Natural killer cell treated with Interleukin-12 subunit alpha and Interleukin-12 subunit beta and Interleukin-15 and Interleukin-18, amount 100 ng/mL, for 72 hours (primary cell): ENCODE measurements at places on chromosomes 2 and 18. TPM values are rescaled to one million over a fixed set of nuclear protein-coding genes. Genes with fewer than 3 reads are reported as not detected.

DNA sequence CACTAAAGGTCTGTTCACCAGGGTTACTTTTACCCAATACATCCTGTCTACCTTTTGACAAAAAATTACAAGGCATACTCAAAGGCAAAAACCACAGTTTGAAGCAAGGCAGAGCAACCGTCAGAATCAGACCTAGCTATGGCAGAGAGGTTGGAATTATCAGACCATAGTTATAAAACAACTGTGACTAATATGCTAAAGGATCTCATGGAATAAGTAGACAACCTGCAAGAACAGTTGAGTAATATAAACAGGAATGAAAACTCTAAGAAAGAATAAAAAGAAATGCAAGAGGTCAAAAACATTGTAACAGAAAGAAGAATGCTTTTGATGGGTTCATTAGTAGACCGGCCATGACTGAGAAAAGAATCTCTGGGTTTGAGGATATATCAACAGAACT, 318.8 kb upstream of the KCNH7 start:
- H3K4me1 ChIP-seq: no peaks in the 10 kb centered on the region
- H3K4me3 ChIP-seq: no peak overlapping the region
- H3K27me3 ChIP-seq: no peaks in the 10 kb centered on the region
- H3K27ac ChIP-seq: no peak overlapping the region

- H3K4me1 ChIP-seq: peaks cover 57% of the 10 kb centered on the region
- H3K27ac ChIP-seq: peak overlapping the region; percentile 83
- no peak for DNase-seq
- H3K36me3 ChIP-seq: peaks cover 6% of the 10 kb centered on the region
These were observed 949 bp downstream of the CDC42EP3 start for GRCh38 chr2:37670378-37671008.

- no peak overlapping the region for H3K27ac ChIP-seq
- H3K4me1 ChIP-seq: no peaks in the 10 kb centered on the region
- no peaks in the 10 kb centered on the region for H3K36me3 ChIP-seq
- no peaks in the 10 kb centered on the region for H3K27me3 ChIP-seq
- no peak overlapping the region for H3K4me3 ChIP-seq
- peak; percentile 28 for DNase-seq
These were observed 131.5 kb upstream of the CTDP1 start for GRCh38 chr18:79548077-79548450.

- DNase-seq: no peak
- H3K27ac ChIP-seq: no peak overlapping the region
- peak overlapping the region; percentile 81 for H3K4me3 ChIP-seq
- peaks cover 81% of the 10 kb centered on the region for H3K27me3 ChIP-seq
- peaks cover 27% of the 10 kb centered on the region for H3K36me3 ChIP-seq
- H3K4me1 ChIP-seq: peaks cover 29% of the 10 kb centered on the region
These were observed 3.0 kb downstream of the HOXD8 start for GRCh38 chr2:176132205-176133171.

DNA sequence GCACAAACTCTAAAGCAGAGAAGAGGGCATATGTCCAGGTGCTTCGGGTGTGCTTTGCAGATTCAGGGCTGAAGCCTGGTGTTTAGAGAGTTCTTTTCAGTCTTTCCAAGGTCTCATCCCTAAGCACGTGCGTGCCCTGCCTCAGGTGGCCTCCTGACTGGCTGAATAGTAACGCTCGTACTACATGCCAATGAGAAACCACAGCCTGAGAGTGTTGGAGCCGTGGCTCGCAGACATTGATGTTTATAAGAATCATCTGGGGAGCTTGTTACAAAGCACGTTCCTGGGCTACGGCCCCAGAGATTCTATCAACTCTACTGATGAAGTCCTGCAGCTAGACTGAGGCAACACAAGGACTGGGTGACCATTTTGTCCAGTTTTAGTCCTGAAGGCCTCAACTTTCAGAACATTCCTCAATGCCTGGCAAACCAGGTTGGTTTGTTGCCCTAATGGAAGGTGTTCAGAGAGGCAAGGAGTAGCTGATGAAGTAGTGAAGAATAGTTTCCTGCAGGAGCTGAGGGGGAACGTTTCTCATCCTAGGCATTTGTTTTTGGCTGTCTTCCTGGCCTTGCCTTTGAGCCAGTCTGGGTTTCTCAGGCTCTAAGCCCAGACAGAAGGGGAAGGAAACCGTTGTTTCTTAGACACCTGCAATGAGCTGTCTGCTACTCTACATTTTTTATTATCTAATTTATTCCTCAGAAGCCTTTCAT, 31.5 kb upstream of the HAAO start:
- no peak overlapping the region for H3K27ac ChIP-seq
- H3K27me3 ChIP-seq: no peaks in the 10 kb centered on the region
- peaks cover 4% of the 10 kb centered on the region for H3K36me3 ChIP-seq

The ELAC1 gene
- total RNA-seq: 8.2 TPM

The POTEC gene
- not detected for total RNA-seq

The SGPP2 gene
- 0.12 TPM for total RNA-seq

The REL gene
- total RNA-seq: 77.0 TPM

DNA sequence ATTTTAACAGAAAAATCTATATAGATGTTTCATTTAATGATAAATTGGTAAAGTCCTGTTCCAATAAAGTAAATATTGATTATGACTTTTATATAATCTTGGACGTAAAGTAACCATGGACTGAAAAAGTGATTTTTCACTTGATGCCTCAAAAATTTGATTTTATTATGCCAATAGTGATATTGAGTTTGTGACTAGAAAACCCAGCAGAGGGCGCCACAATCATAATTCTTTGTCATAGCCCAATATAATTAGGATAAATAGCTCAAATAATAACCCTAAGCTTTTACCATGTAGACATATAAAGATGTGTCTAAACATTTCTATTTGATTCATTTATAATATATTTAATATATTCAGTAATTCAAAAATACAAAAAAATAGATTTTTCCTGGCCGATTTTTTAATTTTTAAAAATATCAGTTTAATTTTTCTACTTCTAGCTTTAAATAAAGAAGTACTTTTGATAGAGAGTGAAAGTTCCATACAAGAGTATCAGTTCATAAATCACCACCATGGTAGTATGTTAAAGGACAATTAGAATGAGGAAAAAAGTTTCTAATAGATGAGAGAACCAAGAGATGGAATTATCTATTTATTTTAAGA, 30.7 kb downstream of the CAMKMT start:
- DNase-seq: no peak
- H3K27ac ChIP-seq: no peak overlapping the region

- H3K4me1 ChIP-seq: peaks cover 18% of the 10 kb centered on the region
- H3K4me3 ChIP-seq: no peak overlapping the region
- no peak overlapping the region for H3K27ac ChIP-seq
- no peaks in the 10 kb centered on the region for H3K36me3 ChIP-seq
- DNase-seq: peak; percentile 31
These were observed 175.1 kb downstream of the ZFP36L2 start for GRCh38 chr2:43051338-43051737.

- H3K27ac ChIP-seq: peak overlapping the region; percentile 82
- H3K4me1 ChIP-seq: peaks cover 9% of the 10 kb centered on the region
- H3K4me3 ChIP-seq: peak overlapping the region; percentile 68
- H3K27me3 ChIP-seq: no peaks in the 10 kb centered on the region
- no peak for DNase-seq
These were observed 763 bp upstream of the OLA1 start for GRCh38 chr2:174248998-174249592.

GRCh38 chr2:205936446-205936845, 149.5 kb downstream of the INO80D start:
- H3K27me3 ChIP-seq: peaks cover 5% of the 10 kb centered on the region
- no peaks in the 10 kb centered on the region for H3K36me3 ChIP-seq
- H3K4me3 ChIP-seq: no peak overlapping the region

DNA sequence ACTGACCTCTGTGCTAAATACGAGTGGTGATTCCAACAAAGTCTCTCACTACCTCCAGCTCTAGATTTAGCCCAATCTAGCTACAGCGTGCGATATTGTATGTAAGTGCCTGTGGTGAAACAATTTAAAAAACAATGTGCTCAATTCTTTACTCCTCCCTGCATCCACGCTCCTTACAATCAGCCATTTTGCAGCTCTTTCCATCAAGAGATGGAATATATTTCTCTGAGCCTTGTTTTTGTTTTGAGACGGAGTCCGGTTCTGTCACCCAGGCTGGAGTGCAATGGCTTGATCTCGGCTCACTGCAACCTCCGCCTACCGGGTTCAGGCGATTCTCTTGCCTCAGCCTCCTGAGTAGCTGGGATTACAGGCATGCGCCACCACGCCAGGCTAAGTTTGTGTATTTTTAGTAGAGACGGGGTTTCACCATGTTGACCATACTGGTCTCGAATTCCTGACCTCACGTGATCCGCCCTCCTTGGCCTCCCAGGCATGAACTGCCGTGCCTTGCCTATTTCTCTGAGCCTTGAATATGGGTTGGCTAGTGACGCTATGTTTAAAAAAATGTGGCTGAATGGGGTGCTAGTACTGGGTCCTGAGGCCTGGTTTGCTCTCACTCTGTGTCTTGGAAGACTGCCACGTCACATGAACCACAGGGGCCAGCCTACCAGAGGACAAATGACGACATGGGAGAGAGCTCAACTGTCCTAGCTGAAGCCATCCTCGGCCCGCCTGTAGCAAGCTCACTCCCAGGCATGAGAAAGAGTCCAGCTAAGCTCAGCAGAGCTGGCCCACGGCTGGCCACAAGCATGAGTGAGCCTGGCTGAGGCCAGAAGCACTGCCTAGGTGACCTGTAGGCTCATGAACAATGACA, 14.8 kb downstream of the WDFY1 start:
- DNase-seq: no peak
- H3K27ac ChIP-seq: no peak overlapping the region
- no peaks in the 10 kb centered on the region for H3K27me3 ChIP-seq

DNA sequence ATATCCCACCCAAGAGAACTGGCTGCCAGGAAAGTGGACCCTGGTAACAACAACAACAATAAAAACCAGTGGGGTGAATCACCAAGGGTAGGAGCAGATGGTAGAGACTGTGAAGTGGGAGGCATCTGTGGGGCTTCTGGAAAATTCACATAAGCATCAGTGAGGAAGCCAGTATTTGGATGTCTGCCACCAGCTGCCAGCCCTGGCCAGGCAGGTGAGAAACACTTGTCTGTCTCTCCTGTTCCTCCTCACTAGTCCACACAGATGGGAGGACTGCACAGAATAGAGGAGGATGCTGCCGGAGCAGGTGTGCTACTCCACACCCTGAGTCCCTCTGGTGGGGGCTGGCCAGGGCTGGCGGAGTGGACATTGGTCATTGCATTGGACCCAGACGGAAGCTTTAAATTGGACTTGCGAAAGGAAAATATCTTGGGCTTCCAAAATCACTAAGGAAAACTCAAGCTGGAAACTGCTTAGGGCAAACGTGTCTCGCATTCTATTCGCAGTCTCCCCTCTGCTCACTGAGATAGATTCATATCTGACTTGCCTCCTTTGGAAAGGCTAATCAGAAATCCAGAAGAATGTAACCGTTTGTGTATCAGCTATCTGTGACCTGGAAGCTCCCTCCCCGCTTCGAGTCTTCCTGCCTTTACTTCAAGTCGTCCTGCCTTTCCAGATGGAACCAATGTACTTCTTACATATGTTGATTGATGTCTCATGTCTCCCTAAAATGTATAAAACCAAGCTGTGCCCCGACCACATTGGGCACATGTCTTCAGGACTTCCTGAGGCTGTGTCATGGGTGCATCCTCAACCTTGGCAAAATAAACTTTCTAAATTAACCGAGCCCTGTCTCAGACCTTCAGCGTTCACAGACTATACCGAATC, 69.1 kb downstream of the NAB1 start:
- H3K27me3 ChIP-seq: peaks cover 9% of the 10 kb centered on the region
- DNase-seq: no peak
- H3K27ac ChIP-seq: peak overlapping the region; percentile 16
- peaks cover 10% of the 10 kb centered on the region for H3K4me1 ChIP-seq

The SERPINB12 gene
- total RNA-seq: not detected

DNA sequence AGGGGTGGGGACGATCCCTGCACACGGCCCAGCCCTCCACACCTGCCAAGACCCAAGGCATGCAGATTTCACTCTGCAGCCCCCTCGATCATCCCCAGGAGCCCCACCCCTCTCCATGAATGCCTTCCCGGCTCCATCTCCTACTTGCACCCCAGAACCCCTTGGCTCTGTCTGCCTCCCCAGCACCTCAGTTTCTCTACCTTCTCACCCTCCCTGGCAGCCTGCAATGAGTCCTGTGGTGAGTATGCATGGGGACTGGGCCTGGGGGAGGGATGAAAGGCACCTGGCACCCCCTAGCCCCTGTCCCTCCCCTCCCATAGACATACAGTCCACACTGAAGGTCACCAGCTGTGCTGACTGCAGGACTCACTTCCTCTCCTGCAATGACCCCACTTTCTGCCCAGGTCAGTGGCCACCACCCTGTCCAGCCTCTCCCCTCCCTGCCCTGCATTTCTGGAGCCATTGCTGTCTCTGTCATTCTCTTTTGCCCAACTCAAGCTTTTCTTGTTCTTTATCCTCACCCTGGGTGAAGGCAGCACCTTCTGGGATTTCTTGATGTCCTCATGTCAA, 1.0 kb downstream of the TEX51 start:
- H3K36me3 ChIP-seq: no peaks in the 10 kb centered on the region
- H3K27ac ChIP-seq: no peak overlapping the region
- no peak overlapping the region for H3K4me3 ChIP-seq
- no peaks in the 10 kb centered on the region for H3K4me1 ChIP-seq

- H3K27ac ChIP-seq: no peak overlapping the region
- H3K27me3 ChIP-seq: peaks cover 14% of the 10 kb centered on the region
- no peak for DNase-seq
- no peaks in the 10 kb centered on the region for H3K36me3 ChIP-seq
These were observed 32.9 kb upstream of the PPM1B start for GRCh38 chr2:44135771-44136170.

The EFEMP1 gene
- not detected for total RNA-seq

The SH3RF3 gene
- total RNA-seq: 0.05 TPM

- H3K4me3 ChIP-seq: peak overlapping the region; percentile 16
- peaks cover 24% of the 10 kb centered on the region for H3K36me3 ChIP-seq
- peak overlapping the region; percentile 70 for H3K27ac ChIP-seq
These were observed 17.5 kb downstream of the LBH start for GRCh38 chr2:30248791-30249190.

- no peak overlapping the region for H3K27ac ChIP-seq
- DNase-seq: no peak
- no peaks in the 10 kb centered on the region for H3K36me3 ChIP-seq
- H3K27me3 ChIP-seq: no peaks in the 10 kb centered on the region
These were observed 252.1 kb downstream of the XIRP2 start for GRCh38 chr2:167140330-167140729.

DNA sequence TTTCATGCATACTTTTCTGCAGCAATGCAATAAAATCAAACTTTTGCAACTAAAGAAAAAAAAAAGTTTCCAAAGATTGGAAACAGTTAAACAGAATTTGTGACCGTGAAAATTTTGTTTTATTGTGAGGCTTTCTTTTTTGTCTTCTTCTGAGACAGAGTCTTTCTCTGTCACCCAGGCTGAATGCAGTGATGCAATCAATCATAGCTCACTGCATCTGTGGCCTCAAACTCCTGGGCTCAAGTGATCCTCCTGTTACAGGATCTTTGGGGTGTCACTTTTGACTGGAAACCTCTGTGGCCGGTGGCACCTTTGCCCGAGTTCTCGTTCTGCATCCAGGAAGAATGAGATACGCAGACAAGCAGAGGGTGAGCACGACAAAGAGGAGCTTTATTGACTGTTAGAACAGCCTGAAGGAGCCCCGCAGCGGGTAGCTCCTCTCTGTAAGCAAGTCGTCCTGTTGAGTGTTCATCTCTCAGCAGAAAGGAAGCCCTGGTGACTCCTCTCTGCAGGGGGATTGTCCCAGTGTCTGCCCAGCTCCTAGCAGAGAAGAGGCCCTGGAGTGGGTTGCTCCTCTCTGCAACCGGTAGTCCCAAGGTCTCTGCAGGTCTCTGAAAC, 16.9 kb upstream of the ILKAP start:
- no peak for DNase-seq
- H3K36me3 ChIP-seq: no peaks in the 10 kb centered on the region
- no peak overlapping the region for H3K4me3 ChIP-seq
- H3K27ac ChIP-seq: no peak overlapping the region
- no peaks in the 10 kb centered on the region for H3K27me3 ChIP-seq
